ENCODE measurements at places on chromosomes 3 and 15. TPM values are rescaled to one million over a fixed set of nuclear protein-coding genes. Genes with fewer than 3 reads are reported as not detected.

SERP1 gene
- 103 TPM for total RNA-seq

SUCLG2 gene
- total RNA-seq, result 28.0 TPM

RBPMS2 gene
- 1.8 TPM for total RNA-seq

GPR160 gene
- total RNA-seq, result 0.49 TPM

ZNF639 gene
- total RNA-seq, result 30.9 TPM

ANKUB1 gene
- total RNA-seq, result not detected

ACAN gene
- 171 TPM for total RNA-seq

DNA sequence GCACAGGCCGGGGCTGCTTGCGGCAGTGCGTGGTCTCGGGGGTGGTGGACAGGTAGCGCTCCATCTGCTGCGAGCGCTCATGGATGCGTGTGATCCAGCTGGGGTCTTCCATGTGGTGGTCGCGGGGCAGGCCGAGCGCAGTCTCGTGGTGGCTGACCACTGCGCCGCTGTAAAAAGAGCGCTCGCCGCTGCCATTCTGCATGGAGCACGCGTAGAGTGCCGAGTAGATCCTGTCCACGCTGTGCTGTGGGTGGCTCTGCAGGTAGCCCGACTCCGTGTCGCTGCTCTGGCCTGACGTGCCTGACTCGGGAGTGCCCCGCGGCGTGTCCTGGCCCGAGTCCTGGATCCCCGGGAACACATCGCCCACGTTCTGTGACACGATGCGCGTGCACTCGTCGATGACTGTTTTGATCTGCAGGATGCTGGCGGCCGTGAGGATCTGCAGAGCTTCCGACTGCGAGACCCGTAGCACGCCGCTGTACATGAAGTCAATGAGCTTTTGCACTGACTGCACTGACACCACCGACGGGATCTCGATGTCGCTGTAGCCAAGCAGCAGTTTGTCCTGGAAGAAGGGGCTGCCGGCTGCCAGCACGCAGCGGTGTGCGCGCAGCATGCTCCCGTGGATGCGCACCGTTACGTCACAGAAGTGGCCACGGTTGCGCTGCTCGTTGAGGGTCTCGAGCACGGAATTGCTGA lies 57.4 kb downstream of the TIGIT start:
- no peak overlapping the region for H3K4me3 ChIP-seq
- no peak overlapping the region for H3K27ac ChIP-seq
- peak; percentile 79 for DNase-seq
- peaks cover 22% of the 10 kb centered on the region for H3K36me3 ChIP-seq

DNA sequence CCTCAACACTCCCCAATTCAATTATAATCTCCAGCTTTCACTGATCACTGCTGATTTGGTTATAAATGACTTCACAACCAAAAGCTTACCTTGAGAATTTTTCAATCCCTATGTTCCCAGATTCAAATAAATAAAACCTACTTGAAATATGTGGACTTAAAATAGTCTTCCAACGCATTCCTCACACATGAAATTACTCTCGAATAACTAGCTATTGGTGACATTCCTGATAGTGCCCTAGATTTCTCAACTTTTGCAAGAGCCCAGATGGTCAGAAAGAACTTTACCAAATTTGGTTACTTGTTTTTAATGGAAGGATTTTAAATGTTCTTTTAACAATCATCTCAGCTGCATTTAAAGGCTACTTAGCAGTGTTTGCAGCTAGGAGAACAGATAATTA lies 605.5 kb downstream of the FHIT start:
- peak overlapping the region; percentile 70 for H3K27ac ChIP-seq
- H3K4me1 ChIP-seq, result peaks cover 49% of the 10 kb centered on the region
- H3K4me3 ChIP-seq, result no peak overlapping the region
- H3K36me3 ChIP-seq, result peaks cover 1% of the 10 kb centered on the region

DNA sequence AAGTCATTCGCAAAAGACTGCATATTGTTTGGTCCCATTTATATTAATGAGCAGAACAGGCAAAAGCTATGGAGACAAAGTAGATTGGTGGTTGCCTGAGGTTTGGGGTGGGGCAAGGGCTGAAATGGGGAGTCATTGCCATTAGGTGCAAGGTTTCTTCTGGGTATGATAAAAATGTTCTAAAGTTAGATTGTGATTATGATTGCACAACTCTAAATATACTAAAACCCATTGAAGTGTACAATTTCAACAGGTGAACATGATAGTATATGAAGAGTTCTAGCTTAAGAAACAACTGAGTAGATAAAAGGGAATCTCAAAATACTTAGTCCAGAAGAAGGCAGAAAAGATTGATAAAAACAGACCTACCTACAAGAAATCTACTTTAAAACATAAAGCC lies 56.7 kb downstream of the PAK2 start:
- H3K4me3 ChIP-seq, result no peak overlapping the region
- no peak for DNase-seq
- peaks cover 17% of the 10 kb centered on the region for H3K4me1 ChIP-seq
- no peak overlapping the region for H3K27ac ChIP-seq

DNA sequence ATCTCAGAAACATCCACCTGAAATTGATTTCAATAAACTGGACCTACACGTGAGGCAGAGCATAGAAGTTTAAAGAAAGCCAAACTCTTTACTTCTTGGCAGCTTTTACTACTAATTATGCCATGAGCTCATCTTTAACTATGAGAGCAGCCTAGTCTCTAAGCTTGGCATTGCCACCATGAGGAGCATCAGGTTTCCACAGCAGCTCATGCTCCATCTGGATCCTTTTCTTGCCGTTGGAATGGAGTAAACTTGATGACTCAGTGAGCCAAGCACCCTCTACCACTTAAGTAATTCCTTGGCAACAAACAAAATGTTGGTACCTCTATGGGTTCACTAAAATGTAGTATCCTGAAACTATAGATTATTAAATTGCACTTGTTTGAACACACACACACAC lies 583.2 kb downstream of the EPHA3 start:
- H3K27ac ChIP-seq, result no peak overlapping the region
- no peak for DNase-seq
- no peaks in the 10 kb centered on the region for H3K36me3 ChIP-seq

DNA sequence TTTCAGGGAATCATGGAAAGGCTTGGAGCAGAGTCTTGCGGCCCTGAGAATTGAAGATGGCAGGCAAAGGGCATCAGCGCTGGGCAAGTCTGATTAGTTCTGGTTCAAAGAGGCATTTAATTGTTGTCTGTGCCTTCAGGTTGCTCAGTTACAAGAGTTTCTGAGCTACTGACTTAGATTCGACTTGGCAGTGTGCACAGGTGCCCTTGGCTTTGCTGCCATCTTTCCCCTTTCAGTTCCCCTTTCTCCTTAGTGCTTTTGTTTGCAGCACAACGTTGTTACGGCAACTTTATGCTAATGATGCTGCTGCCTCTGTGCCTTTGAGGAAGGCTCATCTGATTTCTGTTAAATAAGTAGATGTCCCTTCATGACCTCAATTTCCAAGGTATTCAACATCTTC lies 12.5 kb downstream of the P2RY14 start:
- no peak overlapping the region for H3K27ac ChIP-seq
- no peak overlapping the region for H3K4me3 ChIP-seq
- H3K27me3 ChIP-seq, result no peaks in the 10 kb centered on the region
- H3K36me3 ChIP-seq, result no peaks in the 10 kb centered on the region

DNA sequence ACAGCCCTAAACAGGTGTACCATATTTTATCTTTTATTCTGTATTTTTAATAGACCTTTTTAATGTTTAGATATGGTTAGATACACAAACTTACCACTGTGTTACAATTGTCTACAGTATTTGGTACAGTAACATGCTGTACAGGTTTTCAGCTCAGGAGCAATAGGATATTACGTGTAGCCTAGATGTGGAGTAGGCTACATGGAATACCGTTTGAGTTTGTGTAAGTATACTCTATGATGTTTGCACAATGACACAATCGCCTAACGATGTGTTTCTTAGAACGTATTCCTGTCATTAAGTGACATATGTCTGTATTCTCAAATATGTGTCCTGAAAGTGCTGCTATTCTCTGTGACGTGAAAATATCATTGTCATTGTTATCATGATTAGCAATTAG lies 62.6 kb downstream of the MFSD1 start:
- no peak overlapping the region for H3K27ac ChIP-seq
- no peak overlapping the region for H3K4me3 ChIP-seq
- H3K36me3 ChIP-seq, result no peaks in the 10 kb centered on the region
- no peaks in the 10 kb centered on the region for H3K4me1 ChIP-seq
- H3K27me3 ChIP-seq, result peaks cover 7% of the 10 kb centered on the region

- peaks cover 59% of the 10 kb centered on the region for H3K4me1 ChIP-seq
- H3K27ac ChIP-seq, result peak overlapping the region; percentile 93
- no peaks in the 10 kb centered on the region for H3K27me3 ChIP-seq
- H3K36me3 ChIP-seq, result no peaks in the 10 kb centered on the region
- no peak for DNase-seq
Observed at GRCh38 chr3:25455441-25456132, 27.5 kb downstream of the RARB start.

- DNase-seq, result no peak
- H3K36me3 ChIP-seq, result no peaks in the 10 kb centered on the region
- H3K4me3 ChIP-seq, result no peak overlapping the region
- H3K4me1 ChIP-seq, result no peaks in the 10 kb centered on the region
- H3K27me3 ChIP-seq, result peaks cover 2% of the 10 kb centered on the region
- no peak overlapping the region for H3K27ac ChIP-seq
Observed at GRCh38 chr3:108329947-108330346, 33.6 kb downstream of the HHLA2 start.

- H3K4me1 ChIP-seq, result peaks cover 54% of the 10 kb centered on the region
- H3K4me3 ChIP-seq, result no peak overlapping the region
- peaks cover 1% of the 10 kb centered on the region for H3K36me3 ChIP-seq
Observed at GRCh38 chr3:177589911-177590381, 392.7 kb upstream of the TBL1XR1 start.

DNA sequence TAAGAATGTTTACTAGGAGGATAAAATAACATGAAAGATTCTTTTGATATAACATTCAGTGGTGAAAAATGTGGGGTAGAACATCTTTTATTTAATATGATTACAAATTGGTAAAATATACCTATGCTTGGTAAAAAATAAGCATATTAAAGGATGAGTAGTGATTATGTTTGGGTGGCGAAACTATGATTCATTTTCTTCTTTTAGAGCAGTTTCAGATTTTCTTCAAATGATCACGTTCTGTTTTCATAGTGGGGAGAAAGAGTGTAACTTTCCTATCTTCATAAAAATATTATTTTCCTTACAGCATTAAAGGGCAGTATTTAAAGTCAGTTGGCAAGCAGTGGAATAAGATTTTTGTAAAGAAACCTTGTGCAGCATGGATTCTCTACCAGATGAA lies 15.5 kb downstream of the DZIP3 start:
- H3K4me1 ChIP-seq, result peaks cover 9% of the 10 kb centered on the region
- H3K27ac ChIP-seq, result no peak overlapping the region
- DNase-seq, result no peak
- no peak overlapping the region for H3K4me3 ChIP-seq

DNA sequence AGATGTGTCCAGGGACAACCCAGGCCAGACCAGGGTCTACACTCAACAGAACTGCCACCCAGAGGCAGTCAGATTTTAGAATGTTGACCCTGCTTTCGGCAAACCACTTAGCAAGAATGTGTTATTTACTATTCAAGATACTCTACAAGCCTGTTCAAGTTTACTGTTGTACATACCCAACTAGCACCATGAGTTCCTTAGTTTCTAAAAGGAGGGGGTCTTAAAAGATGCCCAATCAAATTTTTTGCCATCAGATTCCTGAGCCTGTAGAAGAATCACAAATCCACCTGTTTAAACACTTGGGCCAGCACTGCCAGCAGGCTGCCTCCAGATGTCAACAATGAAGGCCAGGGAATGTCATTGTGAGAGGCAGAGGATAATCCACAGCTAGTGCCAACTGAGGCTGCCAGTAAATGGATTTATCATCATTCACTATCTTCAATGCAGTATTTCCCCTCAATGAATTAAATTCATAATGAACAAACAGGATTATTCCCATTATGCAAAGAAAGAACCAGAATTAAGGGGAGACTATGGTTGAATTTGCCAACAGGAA lies 43.5 kb upstream of the SNRPA1 start:
- no peak overlapping the region for H3K4me3 ChIP-seq
- no peaks in the 10 kb centered on the region for H3K36me3 ChIP-seq
- DNase-seq, result no peak

DNA sequence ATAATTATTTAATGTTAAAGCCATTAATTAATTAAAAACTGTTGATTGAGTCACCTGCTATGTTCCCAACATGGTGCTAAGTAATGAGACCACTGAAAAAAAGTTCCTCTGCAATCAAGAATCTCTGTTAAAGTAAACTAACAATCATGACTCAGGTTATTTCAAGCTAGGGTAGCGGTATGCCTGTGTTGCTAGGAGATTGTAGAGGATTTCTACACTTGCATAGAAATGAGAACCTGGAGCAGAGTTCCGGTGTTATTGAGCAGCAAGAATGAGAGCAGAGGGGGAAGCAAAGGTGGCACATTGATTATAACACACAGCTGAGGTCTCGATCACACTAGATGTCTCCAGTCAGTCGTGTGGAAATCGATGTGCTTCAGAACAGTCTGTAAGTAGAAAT lies 41.4 kb downstream of the C3orf85 start:
- no peak for DNase-seq
- H3K4me3 ChIP-seq, result no peak overlapping the region
- peaks cover 6% of the 10 kb centered on the region for H3K4me1 ChIP-seq
- peaks cover 2% of the 10 kb centered on the region for H3K27me3 ChIP-seq

DNA sequence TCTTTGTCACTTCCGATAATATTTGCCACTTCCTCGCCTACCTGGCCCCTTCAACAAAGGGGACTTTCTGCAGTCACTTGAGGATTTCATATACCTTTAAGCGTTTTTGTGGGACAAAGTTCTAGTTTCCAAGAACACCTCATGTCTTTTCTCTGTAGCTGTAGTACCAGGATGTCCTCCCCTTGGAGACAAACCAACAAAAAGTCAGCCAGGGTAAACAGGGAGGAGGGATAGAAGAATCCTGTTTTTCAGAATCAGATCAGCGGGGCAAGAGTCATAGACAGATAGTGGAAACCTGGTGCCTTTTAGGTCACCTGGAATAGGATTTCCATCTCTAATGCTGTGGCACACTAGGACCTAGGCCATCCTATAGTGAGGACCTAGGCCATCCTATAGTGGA lies 4.5 kb downstream of the LRRC3B start:
- H3K36me3 ChIP-seq, result peaks cover 2% of the 10 kb centered on the region
- H3K4me1 ChIP-seq, result peaks cover 15% of the 10 kb centered on the region
- H3K27me3 ChIP-seq, result peaks cover 49% of the 10 kb centered on the region
- DNase-seq, result no peak

GRCh38 chr3:155737844-155738460 lies 6.9 kb downstream of the PLCH1 start:
- no peak overlapping the region for H3K4me3 ChIP-seq
- H3K36me3 ChIP-seq, result no peaks in the 10 kb centered on the region

GRCh38 chr3:8980756-8981257 lies 17.5 kb upstream of the RAD18 start:
- H3K36me3 ChIP-seq, result peaks cover 5% of the 10 kb centered on the region
- H3K27ac ChIP-seq, result no peak overlapping the region
- H3K4me1 ChIP-seq, result peaks cover 4% of the 10 kb centered on the region
- H3K27me3 ChIP-seq, result peaks cover 10% of the 10 kb centered on the region

GRCh38 chr3:101244212-101244575 lies 76.2 kb downstream of the IMPG2 start:
- no peak for DNase-seq
- peaks cover 20% of the 10 kb centered on the region for H3K36me3 ChIP-seq
- H3K4me1 ChIP-seq, result peaks cover 11% of the 10 kb centered on the region

- DNase-seq, result no peak
- no peaks in the 10 kb centered on the region for H3K36me3 ChIP-seq
- no peaks in the 10 kb centered on the region for H3K27me3 ChIP-seq
- no peaks in the 10 kb centered on the region for H3K4me1 ChIP-seq
Observed at GRCh38 chr3:144437989-144438388, 466.4 kb downstream of the DIPK2A start.

GRCh38 chr3:34015204-34016142 lies 217.0 kb downstream of the PDCD6IP start:
- H3K27me3 ChIP-seq, result no peaks in the 10 kb centered on the region
- peaks cover 3% of the 10 kb centered on the region for H3K36me3 ChIP-seq
- H3K27ac ChIP-seq, result no peak overlapping the region
- peaks cover 26% of the 10 kb centered on the region for H3K4me1 ChIP-seq
- no peak for DNase-seq
